ENCODE measurements at places on chromosomes 5 and 9. TPM values are rescaled to one million over a fixed set of nuclear protein-coding genes. Genes with fewer than 3 reads are reported as not detected.

The TAF11L13 gene
- total RNA-seq, result not detected

The SLC34A3 gene
- total RNA-seq, result 0.81 TPM

The PTGDS gene
- 1.7 TPM for total RNA-seq

The ORM2 gene
- not detected for total RNA-seq
